RPMI8226 (cell line): ENCODE measurements at places on chromosomes 6 and 20.

GRCh38 chr6:111754423-111754822 is 118.8 kb downstream of the FYN start:
- DNase-seq: no peak

DNA sequence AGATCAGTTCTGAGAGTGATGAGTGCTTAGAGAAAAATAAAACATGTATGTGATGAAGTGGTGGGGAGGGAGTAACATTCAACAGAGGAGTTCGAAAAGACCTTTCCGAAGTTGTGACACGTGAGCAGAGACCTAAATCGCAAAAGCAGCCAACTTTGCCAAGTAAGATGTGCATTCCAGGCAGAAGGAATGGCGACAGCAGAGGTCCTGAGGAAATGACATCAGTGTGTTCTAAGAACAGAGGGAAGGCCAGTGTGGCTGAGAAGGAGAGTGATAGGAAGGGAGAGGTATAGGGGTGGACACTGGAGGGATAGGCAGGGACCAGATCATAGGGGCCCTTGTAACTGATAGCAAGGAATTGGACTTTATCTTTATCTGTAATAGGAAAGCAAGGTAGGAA is 51.3 kb downstream of the ADAT2 start:
- DNase-seq: no peak

DNA sequence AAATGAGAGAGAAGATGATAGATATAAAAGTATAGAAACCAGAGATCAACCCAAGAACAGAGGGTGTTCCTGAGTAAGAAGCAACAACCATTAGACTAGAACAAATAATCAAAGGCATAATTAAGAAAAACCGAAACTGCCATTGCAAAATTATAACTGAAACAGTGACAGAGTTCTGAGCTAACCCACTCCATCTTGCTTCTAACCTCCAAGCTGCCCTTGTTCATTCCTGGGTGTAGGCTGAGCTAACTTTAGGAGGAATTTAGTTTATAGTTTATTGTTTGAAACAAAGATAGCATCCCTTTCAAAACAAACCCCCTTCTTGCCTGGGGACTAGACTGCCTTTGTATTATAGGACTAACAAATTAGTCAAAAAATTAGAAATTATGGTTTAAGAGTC is 56.1 kb upstream of the PRND start:
- DNase-seq: no peak

DNA sequence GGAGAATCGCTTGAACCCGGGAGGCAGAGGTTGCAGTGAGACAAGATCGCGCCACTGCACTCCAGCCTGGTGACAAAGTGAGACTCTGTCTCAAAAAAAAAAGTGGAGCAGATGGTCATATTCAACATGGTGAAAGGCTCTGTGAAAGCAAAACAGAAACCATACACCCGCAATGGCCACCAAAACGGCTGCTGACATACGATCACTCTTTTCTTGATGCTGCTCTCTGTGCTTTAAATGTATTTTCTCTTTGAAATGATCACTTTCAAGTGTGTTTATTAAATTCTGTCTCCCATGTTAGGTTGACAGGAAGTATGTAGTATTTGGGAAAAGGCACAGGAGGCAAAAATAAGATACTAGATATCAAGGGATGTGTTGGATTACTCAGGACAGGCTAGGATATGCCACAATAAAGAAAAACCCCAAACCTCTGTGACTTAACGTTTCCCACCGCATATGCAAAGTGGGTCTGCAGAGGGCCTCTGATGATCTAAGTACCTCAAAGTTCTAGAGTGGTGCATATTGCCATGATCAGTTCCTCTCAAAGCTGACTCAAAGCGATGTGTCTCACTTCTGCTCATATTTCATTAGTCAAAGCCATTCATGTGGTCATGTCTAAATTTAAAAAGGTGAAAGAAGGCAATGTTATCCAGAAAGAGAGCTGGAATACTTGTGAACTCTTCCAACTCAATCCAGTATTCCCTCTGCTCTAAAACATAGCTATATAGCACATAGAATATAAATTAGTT is 155.1 kb upstream of the SOX4 start:
- DNase-seq: peak; percentile 39
